ENCODE measurements at places on chromosomes 11 and 22.
A peak's percentile ranks its signal among the peaks of the same experiment; 100 is the strongest.

- no peak for DNase-seq
Measured at GRCh38 chr11:26947379-26947844, 46.5 kb upstream of the FIBIN start.

GRCh38 chr11:117554601-117555333 is 227.1 kb downstream of the CEP164 start:
- no peak for DNase-seq

- DNase-seq: no peak
Measured at GRCh38 chr11:69832561-69833413, 13.6 kb upstream of the FGF3 start.

DNA sequence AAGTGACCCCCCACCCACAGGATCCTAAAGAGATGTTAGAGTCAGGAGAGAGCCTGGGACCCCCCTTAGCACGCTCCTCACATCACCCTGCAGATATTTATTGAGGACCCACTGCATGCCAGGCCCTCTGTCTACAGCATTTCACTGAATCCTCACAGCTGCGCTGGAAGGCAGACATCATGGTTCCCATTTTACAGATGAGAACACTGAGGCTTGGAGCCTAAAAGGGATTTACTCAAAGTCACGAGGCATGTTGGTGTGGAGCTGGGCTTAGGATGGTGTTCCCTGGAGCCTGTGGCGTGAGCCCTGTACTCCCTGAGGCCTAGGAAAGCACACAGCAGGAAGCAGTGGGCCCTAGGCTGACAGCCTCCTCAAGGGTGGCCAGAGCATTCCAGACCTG is 39.2 kb upstream of the LRRC32 start:
- DNase-seq: no peak

GRCh38 chr22:49964136-49965090 is 3.8 kb downstream of the PIM3 start:
- DNase-seq: peak; percentile 74

All from naive thymus-derived CD8-positive, alpha-beta T cell (primary cell).